ENCODE measurements at places on chromosomes 3 and 15. TPM values are rescaled to one million over a fixed set of nuclear protein-coding genes. Genes with fewer than 3 reads are reported as not detected.

The IQCF5 gene
- not detected for total RNA-seq

The GATM gene
- total RNA-seq: 7.6 TPM

The DNAH12 gene
- total RNA-seq: 0.21 TPM

The FGF12 gene
- 0.51 TPM for total RNA-seq

The EIF5A2 gene
- 72.0 TPM for total RNA-seq

The LRRC31 gene
- not detected for total RNA-seq

The LIPH gene
- 19.9 TPM for total RNA-seq

The C3orf85 gene
- total RNA-seq: not detected

The A4GNT gene
- total RNA-seq: not detected

The ROBO2 gene
- total RNA-seq: 1.3 TPM

The RHO gene
- not detected for total RNA-seq

The CPOX gene
- 14.7 TPM for total RNA-seq

The SNUPN gene
- total RNA-seq: 52.1 TPM

The CAPN3 gene
- total RNA-seq: 0.31 TPM

The VILL gene
- total RNA-seq: 5.7 TPM

The CPNE9 gene
- total RNA-seq: 0.13 TPM

The PARP15 gene
- total RNA-seq: 0.21 TPM

The ASB7 gene
- 18.1 TPM for total RNA-seq

The ITIH1 gene
- 0.31 TPM for total RNA-seq

The CD200 gene
- not detected for total RNA-seq

The CKMT1A gene
- total RNA-seq: 4.6 TPM

The SCN11A gene
- not detected for total RNA-seq

The NSUN3 gene
- 14.4 TPM for total RNA-seq

The CPLX3 gene
- total RNA-seq: not detected

The PLS1 gene
- 36.1 TPM for total RNA-seq

The GPR27 gene
- total RNA-seq: 0.15 TPM

The ACTC1 gene
- not detected for total RNA-seq

The CCR9 gene
- not detected for total RNA-seq

The GASK1A gene
- not detected for total RNA-seq

The CP gene
- 5.8 TPM for total RNA-seq

The USP13 gene
- 27.8 TPM for total RNA-seq

The SUMF1 gene
- 15.5 TPM for total RNA-seq

The TLR9 gene
- not detected for total RNA-seq

The MYO1E gene
- 161 TPM for total RNA-seq

The UQCRC1 gene
- total RNA-seq: 227 TPM

The GMPS gene
- 137 TPM for total RNA-seq

The CCDC51 gene
- 11.9 TPM for total RNA-seq

The SAMD7 gene
- total RNA-seq: not detected

The C3orf33 gene
- 3.2 TPM for total RNA-seq

The ANKUB1 gene
- not detected for total RNA-seq

The MRPL46 gene
- total RNA-seq: 31.3 TPM

The ACKR4 gene
- total RNA-seq: not detected

The TTBK2 gene
- total RNA-seq: 17.2 TPM

The PCOLCE2 gene
- 14.6 TPM for total RNA-seq

The CHST13 gene
- total RNA-seq: 0.64 TPM

The SKOR1 gene
- 0.21 TPM for total RNA-seq

The SIDT1 gene
- total RNA-seq: not detected

Measured in Panc1 (cell line).